ENCODE measurements at places on chromosomes 11 and 22. TPM values are rescaled to one million over a fixed set of nuclear protein-coding genes. Genes with fewer than 3 reads are reported as not detected.

- no peak for DNase-seq
Measured at GRCh38 chr11:102653744-102654291, 28.7 kb upstream of the MMP20 start.

DNA sequence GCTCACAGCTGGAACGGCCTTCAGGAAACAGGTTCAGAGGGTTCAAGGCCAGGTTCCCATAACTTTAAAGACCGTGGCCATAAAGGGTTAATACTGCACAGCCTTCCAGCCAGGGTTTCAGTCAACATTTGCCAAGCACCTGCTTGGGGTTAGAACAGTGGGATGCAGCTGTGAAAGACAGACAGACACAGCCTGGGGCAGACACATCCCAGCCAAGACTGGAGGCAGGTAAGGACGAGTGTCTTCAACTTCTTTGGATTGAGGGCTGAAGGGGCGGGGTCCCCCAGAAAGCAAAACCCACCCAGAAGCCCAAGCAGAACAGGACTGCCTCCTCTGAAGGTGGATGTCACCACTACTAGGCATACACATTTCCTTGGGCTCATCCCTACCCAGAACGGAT lies 14.3 kb downstream of the ARFGAP2 start:
- no peak for DNase-seq

GRCh38 chr11:24502425-24502824 lies 5.6 kb downstream of the LUZP2 start:
- DNase-seq, result no peak

GRCh38 chr22:38327396-38327795 lies 10.2 kb upstream of the CSNK1E start:
- DNase-seq, result no peak

- no peak for DNase-seq
Measured at GRCh38 chr11:112770487-112770886, 190.7 kb upstream of the NCAM1 start.

HORMAD2 gene
- total RNA-seq, result not detected

BTG4 gene
- not detected for total RNA-seq
